Posterior cingulate gyrus (tissue), 11 donors: ENCODE measurements at places on chromosomes 2 and 18.

DNA sequence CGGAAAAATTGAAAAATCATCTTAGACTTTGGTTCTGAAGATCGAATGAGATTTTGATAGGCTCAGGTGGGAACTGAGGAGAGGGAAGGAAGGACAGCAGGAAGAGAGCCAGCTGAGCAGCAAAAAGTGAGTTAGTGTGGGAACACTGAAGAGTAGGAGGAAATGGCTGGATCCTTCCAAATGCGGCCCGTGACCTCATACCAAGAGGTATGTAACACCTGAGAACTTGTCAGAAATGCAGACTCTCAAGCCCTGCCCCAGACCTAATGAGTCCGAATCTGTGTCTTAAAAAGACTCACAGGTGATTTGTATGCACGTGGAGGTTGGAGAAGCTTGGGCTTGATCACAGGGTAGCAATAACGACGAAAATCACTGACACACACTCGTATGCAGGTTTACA is 42.0 kb downstream of the COL4A3 start:
- DNase-seq = no peak

GRCh38 chr2:28975671-28976070 is 5.4 kb upstream of the TOGARAM2 start:
- no peak for DNase-seq

- DNase-seq = no peak
These were observed 41.8 kb upstream of the SLC14A1 start for GRCh38 chr18:45682181-45682580.

- DNase-seq = peak; percentile 59
These were observed 11.2 kb upstream of the DAW1 start for GRCh38 chr2:227860221-227860641.

DNA sequence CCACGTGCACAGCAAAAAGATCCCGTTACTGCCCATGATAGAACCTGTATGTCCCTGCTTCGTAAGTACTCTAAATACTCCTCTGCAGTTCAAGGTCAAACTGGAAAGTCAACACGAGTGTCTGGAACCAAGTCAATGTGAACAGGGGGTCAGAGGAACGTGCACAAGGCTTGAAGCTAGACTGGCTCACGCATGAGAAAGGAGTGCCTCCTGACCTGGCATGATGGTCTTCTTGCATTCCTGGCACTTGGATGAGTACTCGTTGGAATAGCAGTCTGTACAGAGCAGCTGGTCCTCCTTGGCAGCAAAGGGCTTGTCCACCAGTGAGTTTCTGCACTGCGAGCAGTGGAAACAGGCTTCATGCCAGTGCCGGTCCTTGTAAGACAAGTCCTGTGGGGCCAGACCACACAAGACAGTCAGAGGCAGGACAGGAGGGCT is 25.5 kb downstream of the FHL2 start:
- no peak for DNase-seq

GRCh38 chr2:230924470-230925341 is at the start of gene GPR55:
Gene GPR55, minus strand, starts transcription at chr2:230925242. Its CDS starts 14,280 bp downstream, at chr2:230910962.
- DNase-seq = peak; percentile 80

GRCh38 chr2:173290046-173290445 is 64.6 kb upstream of the CDCA7 start:
- DNase-seq = no peak

DNA sequence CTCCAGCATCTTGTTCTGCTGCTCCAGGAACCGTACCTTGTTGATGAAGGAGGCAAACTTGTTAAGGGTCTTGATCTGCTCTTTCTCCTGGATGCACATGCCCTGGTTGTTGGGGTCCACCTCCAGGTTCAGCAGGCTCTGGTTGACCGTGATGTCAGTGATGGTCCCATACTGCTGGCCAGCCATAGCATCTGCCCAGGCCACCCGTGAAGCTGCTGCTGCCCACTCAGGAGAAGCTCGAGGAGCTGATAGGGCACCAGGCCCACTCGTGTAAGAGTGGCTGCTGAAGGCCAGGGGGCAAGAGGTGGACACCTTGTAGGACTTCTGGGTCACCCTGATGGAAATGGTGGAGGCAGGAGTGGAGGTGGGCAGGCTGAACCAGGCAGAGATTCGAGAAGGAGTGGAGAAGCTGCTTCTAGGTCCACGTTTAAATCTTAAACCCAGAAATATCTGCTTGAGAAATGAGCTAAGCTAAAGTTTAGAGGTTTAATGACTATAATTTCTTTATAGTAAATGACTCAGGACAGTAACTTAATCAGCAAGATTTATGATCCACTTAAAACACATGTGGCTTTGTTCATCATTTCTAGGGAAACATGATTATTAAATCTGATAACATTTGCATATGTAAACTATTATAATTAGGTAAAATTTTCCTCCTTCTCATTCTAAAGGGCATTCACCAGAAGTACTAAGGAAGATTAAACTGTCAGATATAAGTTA is 358.7 kb upstream of the SETBP1 start:
- DNase-seq = peak; percentile 49

DNA sequence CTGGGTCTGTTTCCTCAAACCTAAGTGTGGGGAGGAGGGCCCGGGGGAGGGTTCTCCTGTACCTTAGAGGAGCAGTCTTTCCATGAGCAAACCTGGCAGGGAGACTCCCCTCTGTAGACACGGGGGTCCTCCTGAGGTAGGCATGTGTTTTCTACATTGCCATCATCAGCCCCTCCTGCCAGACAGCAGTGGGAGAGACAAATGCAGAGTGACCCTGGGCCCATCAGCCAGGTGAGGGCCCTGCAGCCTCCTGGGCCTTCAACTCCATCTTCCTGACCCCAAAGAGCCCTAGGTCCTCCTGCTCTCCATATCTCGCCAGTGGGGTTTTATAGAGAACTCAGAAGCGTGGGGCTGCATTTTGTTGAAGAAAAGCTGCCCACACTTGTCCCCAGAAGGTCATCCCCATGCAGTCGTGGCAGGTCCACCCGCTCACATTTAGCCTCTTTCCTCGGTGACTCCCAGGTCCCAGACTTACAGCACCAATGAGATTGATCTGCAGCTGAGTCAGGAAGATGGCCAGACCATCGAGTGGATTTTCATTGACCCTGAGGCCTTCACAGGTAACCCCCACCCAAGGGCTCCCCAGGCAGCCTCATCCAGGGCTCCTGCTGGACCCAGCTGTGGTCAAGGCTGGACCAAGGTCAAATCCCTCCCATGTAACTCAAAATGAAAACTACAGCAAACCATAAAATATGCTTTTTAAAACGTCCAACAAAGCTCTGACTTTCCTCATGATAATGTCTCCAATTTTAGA is 2.6 kb downstream of the CHRNG start:
- no peak for DNase-seq

GRCh38 chr18:68429841-68430240 is 285.1 kb downstream of the TMX3 start:
- no peak for DNase-seq

- no peak for DNase-seq
These were observed 92.6 kb downstream of the MYL12B start for GRCh38 chr18:3354506-3354905.

DNA sequence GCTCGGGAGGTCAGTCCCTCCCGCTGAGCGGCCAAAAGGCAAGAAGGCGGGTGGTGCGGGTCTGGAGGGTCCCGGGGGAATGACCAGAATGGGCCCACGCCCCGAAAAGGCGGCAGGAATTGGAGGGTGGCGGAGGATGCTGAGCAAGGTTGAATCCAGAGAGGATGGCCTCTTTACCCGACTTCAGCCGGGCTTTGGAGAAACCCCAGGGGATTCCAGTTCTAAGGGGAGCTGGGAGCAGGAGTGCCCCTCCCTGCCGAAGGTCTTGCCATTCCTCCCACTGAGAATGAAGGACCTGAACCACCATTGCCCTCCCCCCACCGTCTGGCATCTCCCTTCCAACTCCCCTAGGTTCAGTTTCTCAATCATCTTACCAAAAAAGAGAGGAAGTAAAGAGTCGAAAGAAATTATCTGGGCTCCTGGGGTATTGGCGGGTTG is 38.9 kb upstream of the ATP6V1B1 start:
- DNase-seq = no peak

DNA sequence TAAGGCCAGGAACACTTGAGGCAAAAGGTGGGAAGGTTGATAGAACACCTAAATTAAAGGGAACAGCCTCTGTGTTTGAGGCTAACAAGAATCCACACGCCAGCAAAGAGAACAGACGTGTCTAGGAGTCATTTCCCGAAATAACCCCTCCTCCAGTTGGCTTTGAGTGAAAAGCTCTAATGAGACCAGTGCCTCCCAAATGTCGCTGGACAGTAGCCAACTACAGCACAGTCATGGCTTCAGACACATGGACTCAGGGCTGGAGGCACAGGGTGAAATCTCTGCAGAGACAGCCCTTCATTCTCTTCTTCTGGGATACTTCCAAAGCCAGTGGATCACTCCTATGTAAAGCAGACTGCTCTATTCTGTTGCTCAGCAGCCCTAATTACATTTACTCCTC is 49.6 kb downstream of the SOWAHC start:
- DNase-seq = peak; percentile 50

DNA sequence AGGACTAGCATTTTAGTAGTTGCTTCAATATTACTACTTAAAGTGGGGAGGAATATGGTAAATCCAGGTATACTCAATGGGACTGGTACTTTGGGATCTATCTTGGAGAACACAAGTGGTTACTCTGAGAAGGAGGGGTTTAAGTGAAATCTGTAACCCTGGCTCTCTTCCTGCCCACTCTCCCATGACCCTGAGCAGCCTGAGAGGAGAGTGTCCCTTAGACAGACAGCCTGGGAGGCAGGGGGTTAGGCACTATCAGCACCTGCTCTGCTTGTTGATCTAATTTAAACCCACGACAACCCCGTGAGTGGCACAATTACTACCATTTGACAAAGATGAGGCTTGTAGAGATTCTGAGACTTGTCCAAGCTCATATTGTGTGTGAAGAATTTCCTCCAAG is 395.5 kb downstream of the ALK start:
- DNase-seq = no peak

GRCh38 chr2:62706721-62707521 is 1.4 kb downstream of the EHBP1 start:
- no peak for DNase-seq

DNA sequence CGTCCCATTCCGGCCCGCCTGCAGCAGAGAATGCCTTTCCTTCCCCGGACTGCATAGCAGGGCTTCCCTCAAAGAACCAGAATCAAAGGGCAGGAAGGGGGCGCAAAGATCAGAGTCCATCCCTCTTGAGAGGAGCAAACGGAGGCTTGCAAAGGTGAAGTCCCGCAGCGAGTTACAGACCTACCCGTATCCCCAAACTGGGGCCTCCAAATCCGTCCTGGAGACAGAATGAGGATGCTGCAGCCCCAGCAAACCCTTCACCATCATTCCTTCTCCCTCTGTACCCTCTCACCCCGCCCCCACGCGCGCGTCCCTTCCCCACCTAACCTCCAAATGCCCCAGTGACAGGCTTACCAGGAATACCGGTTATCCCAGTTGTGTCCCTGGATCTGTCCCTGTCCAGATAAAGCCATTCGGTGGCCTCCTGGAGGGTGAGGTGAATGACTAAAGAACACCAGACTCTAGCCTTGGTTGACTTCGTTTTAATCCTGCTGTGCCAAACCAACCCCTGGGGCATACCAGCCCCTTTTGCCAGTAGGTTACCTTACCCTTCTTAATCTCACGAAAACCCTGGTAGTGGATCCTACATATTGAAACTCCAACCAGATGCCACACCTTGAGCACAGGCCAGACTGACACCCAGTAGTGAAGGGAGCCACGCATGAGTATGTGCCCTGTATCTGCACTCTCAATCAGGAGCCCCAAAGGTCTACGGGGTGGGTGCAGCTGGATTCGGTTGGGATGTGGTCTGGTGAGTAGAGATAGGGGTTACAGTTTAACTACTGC is 961 bp upstream of the SLC40A1 start:
- DNase-seq = no peak

DNA sequence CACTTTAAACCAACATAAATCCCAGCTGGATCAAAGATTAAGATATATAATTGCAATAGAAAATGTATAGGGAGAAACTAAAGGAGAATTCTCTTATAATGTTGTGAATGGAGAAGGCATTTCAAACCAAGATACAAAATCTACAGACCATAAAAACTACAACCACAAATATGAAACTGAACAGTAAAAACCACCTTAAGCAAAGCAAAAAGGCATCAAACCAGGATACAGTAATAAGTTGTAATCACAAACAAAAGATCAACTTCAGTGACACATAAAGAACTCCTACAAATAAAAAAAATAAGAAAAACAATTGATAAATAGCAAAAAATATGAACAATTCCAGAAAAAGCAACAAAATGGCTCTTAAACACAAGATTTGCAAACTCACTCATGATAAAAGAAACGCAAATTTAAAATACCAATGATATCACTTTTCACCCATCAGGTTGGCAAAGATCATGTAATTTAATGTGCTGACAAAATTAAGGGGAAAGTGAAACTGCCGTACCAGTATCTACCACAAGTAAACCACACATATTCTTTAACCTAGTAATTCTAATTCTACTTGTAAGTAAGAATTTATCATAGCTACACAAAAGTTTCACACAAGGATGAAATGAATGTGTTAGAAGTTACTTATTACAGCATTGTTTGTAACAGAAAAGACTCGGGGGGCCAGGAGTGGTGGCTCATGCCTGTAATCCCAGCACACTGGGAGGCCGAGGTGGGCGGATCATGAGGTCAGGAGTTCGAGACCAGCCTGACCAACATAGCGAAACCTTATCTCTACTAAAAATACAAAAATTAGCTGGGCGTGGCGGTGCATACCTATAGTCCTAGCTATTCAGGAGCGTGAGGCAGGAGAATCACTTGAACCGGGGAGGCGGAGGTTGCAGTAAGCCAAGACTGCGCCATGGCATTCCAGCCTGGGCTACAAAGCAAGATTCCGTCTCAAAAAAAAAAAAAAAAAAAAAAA is 101.9 kb downstream of the USP34 start:
- no peak for DNase-seq

GRCh38 chr2:219991116-219991515 is 363.7 kb downstream of the SLC4A3 start:
- no peak for DNase-seq

- no peak for DNase-seq
These were observed 43.4 kb upstream of the MTCL1 start for GRCh38 chr18:8661754-8662559.

GRCh38 chr18:50753311-50753710 is 66.5 kb downstream of the MRO start:
- no peak for DNase-seq

DNA sequence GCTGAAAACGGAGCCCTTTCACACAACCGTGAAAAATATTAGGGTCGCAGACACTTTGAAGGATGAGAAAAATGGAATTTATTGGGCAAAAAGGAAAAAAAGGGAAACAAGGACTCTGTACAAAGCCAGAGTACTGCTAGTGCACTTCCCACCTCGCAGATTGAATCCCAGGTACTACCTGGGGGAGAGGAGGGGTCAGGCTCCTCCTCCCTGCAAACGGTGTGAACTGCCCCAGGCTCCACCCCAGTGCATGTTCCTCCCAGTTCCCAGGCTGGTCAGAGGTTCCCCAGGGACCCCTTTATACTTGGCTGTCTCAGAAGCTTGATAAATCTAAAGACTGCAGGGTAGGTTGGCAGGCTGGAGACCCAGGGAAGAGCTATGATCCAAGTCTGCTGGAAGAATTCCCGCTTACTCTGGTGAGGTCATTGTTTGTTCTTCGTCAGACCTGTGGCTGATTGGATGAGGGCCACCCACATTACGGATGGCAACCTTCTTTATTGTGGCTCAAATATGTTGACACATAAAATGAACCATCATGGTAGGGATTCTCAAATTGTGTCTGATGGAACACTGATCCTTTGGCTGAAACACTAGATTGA is 290.4 kb upstream of the POU3F3 start:
- DNase-seq = no peak
